ENCODE measurements at places on chromosomes 12 and 14. TPM values are rescaled to one million over a fixed set of nuclear protein-coding genes. Genes with fewer than 3 reads are reported as not detected.

Gene CPNE8
- 26.6 TPM for total RNA-seq

Gene TTC9
- total RNA-seq, result 11.1 TPM

Gene TRPV4
- 1.3 TPM for total RNA-seq

Gene TNS2
- total RNA-seq, result 265 TPM

Gene NFKBIA
- total RNA-seq, result 177 TPM

Gene RPL10L
- total RNA-seq, result not detected

Gene ZNF839
- total RNA-seq, result 13.8 TPM

Gene SLC25A21
- total RNA-seq, result 1.4 TPM

Gene GRIP1
- 2.5 TPM for total RNA-seq

Gene RD3L
- not detected for total RNA-seq

Gene GDF3
- total RNA-seq, result 1.3 TPM

Gene ANKS1B
- total RNA-seq, result 20.8 TPM

Gene CLEC2B
- total RNA-seq, result 32.6 TPM

Gene KRT82
- not detected for total RNA-seq

Gene IL31
- total RNA-seq, result not detected

Gene DNAI7
- 1.0 TPM for total RNA-seq

Gene AKAP3
- 2.4 TPM for total RNA-seq

Gene MYH6
- total RNA-seq, result not detected

Gene TDRD9
- 8.2 TPM for total RNA-seq

Gene SYNJ2BP
- 40.3 TPM for total RNA-seq

Gene IQSEC3
- 6.8 TPM for total RNA-seq

Gene SPPL3
- total RNA-seq, result 58.5 TPM

Gene COCH
- 5.3 TPM for total RNA-seq

Gene CAPZA3
- not detected for total RNA-seq

Gene TROAP
- total RNA-seq, result 0.58 TPM

Gene CD4
- total RNA-seq, result 20.6 TPM

Gene PLCZ1
- not detected for total RNA-seq

Gene FAM216A
- total RNA-seq, result 5.8 TPM

Gene LBHD2
- total RNA-seq, result not detected

Gene RIC8B
- 28.8 TPM for total RNA-seq

Gene JAG2
- 24.9 TPM for total RNA-seq

Gene OTX2
- total RNA-seq, result not detected

Gene PTPN6
- total RNA-seq, result 35.0 TPM

Gene SIX6
- total RNA-seq, result not detected

Gene TPPP2
- 0.49 TPM for total RNA-seq

Gene PRKD1
- 34.0 TPM for total RNA-seq

Gene GXYLT1
- total RNA-seq, result 19.5 TPM

Gene RAB15
- total RNA-seq, result 3.3 TPM

Gene MDGA2
- not detected for total RNA-seq

Gene RPS6KL1
- total RNA-seq, result 4.7 TPM

Gene DTX1
- 10.1 TPM for total RNA-seq

Gene TGM1
- total RNA-seq, result 13.2 TPM
